Stimulated activated CD4-positive, alpha-beta T cell treated with anti-CD3 and anti-CD28 coated beads, Interleukin-4, amount 100 ng/mL, for 48 hours (primary cell): ENCODE measurements at places on chromosomes 4 and X.

DNA sequence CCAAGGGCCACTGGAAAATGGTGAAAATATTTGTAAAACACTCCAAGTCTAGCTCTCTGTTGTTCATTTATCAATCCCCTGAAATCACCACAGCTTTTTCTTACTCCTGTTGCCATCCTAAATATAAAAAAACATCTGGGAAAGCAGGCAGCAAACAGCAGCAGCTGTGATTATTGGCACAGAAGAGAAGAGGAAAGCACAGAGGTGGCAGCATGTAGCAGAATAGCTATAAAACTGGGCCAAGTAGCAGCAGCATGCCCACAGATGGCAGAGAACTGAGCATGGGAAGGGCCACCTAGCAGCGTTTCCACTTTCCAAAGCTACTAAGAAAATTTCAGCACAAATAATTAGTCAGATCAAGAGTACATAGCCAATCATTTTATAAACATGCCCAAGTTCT is 307.2 kb downstream of the SLC7A11 start:
- no peak for DNase-seq

GRCh38 chrX:65643531-65644052 is 23.9 kb upstream of the MSN start:
- DNase-seq: no peak

GRCh38 chrX:112941209-112941837 is 100.7 kb upstream of the AMOT start:
- DNase-seq: no peak

DNA sequence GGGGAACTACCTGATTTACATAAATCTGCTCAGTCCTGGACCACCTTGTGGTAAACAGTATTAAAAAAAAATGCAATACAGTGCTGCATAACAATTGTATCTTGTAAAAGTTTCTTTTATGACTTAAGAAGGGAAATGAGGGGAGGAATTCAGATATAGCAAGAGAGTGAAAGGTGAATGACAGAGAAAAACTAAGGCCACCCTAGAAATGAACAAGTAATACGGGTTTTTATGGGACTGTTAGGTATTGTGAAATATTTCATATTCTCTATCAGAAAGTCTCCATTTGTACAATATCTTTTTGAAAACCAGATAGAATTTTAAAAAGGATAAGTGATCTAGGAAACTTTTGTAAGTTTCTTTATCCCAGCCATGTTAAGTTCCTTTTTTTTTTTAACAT is 69.7 kb upstream of the NOCT start:
- no peak for DNase-seq

DNA sequence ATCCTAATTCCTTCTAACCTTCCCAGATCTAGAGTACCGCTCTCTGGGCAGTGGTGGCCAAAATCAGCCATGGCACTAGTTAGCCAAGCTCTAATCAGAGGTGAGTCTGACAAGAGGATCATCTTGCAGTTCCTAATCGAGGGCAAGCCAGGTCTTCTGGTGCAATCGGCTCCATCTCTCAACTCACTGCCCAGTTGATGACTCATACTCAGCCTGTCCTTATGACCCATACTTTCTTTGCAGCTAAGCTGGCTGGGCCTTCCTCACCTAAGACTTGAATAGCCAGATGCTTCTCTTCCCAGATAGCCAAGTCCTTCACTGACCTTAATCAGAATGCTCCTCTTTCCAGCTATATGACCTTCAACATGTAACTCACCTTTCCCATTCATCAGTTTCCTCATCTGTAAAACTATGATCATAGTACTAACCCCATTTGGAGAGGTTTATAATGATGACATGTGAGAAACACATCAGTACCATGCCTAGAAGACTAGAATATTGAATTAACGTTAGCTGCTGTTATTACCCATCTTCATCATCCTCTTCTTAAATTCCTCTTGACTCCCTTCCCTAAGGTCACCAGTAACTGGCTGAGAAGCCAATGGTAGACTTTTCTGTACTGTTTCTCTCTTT is 57.1 kb downstream of the RELL1 start:
- no peak for DNase-seq

GRCh38 chr4:141599853-141600252 is 36.5 kb upstream of the IL15 start:
- DNase-seq: no peak

DNA sequence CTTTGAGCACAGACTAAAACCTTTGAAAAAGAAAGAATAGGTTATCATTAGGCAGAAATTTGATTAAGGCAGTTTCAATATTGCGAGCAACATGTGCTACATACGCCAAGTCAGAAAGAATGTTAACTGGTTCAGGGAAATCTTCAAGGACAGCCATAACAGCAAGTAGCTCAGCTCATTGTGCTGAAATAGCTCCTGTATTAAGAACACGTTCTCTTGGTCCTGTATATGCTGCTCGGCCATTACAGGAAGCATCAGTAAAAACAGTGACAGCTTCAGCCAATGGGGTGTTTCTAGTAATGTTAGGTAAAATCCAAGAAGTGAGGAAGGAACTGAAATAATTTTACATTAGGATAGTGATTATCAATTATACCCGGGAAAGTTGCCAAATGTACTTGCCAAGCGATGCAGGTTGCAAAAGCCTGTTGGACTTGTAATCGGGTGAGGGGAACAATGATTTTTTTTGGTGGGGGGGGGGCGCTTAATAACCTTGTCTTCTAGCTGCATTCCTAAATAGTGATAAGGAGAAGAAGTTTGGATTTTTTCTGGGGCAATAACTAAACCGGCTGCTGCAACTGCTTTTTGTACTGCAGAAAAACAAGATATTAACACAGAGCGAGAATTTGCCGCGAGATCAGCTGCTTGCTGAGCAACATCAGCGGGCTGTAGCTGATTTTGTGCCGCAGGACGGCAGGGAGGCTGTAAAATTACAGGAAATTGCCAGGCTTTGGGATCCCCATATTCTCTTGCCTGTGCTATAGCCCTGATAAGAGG is 49.4 kb upstream of the RASSF6 start:
- no peak for DNase-seq

DNA sequence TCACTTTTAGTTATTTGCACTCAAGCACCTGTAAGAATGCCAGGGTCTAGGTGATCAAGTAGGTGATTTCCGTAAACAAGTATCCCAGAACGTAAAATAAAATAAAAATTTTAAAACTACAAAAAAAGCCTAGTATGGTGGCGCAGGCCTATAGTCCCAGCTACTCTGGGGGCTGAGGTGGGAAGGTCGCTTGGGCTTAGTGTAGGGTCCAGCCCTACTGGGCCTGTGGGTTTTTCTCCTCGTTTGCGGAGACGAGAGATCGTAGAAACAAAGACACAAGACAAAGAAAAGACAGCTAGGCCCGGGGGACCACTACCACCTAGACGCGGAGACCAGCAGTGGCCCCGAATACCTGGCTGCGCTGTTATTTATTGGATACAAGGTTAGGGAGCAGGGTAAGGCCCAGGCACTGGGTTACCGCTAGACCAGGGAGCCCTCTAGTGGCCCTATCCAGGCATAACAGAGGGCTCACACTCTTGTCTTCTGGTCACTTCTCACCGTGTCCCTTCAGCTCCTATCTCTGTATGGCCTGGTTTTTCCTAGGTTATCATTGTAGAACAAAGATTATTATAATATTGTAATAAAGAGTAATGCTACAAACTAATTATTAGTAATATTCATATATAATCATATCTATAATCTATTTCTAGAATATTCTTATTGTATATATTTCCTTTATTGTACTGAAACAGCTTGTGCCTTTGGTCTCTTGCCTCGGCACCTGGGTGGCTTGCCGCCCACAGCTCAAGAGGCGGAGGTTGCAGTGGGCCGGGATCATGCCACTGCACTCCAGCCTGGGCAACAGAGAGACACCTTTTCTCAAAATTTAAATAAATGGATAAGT is 38.4 kb downstream of the SAGE1 start:
- DNase-seq: peak; percentile 32

DNA sequence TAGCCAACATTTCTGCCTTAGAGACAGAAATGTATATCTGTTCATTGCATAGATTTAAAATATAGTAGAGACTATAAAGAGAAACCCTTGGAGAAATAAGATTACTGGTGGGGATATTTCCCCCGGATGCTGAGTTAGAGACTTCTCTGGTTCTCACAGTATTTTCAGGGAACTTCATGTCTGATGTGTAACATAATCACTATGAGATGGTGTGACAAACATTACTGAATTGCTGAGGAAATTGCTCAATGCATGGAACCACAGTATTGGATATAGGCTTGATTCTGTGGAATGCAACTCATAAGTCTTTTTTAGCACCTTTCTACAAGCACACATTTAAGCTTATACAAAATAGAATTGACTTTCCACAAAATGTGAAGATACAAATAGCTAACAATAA is 152.7 kb downstream of the SOWAHB start:
- no peak for DNase-seq

- no peak for DNase-seq
Measured at GRCh38 chr4:56570041-56570440, 64.5 kb downstream of the ARL9 start.

DNA sequence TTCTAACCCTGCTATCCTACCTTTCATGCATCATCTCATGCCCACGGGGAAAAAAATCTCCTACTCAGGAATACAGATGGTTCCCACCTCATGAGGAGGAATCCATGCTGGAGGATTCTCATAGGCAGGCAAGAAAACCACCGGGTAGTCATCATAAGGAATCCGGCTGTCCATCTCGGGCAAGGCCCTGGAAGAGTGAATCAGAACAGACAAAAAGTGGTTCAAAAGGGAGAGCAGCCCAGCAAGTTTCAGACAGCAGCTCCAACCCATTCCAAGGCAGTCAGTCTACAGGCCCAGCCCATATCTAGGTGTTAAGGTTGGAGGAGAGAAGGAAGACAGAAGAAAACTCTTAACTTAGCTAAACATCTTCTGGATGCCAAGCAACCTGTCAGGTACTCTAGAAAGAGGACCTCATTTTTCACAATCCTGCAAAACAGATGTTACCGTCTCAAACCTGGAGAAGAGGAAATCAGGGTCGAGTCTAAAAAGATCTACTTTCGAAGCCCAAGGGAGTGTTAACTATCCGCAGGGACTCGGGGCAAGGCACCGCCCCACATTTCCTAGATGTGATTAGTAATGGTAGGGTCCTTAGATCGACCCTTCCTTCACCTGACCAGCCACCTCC is 447 bp downstream of the PDZD11 start:
- DNase-seq: no peak

DNA sequence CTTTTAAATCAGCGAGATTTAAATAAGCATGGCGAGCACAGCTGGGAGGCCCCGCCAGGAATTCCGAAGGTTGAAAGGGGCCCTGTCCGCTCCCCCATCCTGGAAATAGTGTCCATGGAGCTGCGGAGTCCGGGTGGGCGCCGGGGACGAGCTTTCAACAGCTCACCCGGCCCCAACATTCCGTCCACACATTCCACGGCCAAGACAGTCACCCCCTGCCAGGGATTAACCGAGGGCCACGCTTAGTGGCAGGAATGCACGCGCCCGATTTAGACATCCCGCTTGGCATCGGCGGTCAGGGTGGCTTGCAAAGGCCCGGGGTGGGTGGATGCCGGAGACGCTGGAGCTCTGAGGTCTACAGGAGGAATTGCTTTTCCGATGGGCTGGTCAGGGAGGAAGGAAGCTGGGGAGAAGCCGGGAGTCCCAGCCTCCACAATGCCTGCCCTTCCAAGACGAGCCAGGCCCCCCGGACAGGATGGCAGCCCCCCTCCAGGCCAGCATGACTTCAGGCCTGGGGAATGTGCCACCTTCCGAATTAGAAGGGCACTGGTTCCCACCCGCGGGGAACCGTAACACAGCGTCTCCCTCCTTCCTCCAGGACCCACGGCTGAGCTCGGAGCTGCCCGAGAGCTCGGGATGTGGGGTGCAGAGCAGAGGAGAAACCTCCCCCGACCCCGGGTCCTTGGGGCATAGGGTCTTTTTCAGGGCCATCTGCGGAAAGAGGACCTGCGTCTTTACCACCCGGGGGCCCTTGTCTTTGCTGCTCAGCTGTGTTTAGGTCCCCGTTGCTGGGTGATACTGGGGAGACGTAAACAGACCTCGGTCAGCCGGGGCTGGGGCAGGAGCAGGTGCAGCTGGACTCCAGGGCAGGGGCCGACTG is 26.9 kb upstream of the PPP2R3B start:
- no peak for DNase-seq

- no peak for DNase-seq
Measured at GRCh38 chr4:3220476-3221183, 28.3 kb upstream of the MSANTD1 start.

DNA sequence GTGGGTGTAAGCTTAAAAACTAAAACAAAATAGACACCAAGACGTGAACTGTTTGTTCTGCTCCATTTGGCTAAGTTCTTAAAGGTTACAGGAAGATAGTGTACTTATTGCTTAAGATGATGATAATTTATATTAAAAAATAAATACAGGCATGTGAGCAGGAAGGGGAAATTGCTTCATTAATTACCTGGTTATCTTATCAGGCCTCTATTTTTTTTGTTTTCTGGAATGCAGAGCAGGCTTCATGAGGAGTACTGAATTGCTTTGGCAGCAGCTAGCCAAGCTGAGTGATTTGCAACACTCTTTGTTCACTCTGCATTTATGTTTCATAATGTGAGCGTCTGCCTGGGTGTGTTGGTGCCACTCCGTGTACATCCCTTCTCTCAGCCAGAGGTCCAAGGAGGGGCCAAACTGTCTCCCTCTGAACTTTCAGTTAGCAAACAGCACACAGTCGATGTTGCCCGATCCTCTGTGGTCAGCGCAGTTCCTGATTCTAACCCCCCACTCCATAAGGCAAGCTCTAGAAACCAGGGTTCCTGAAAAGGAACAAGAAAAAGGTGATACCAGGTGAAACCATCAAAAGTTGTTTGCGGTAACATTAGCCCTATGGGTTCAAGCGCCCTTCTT is 348.2 kb downstream of the SPRY1 start:
- DNase-seq: no peak

GRCh38 chr4:102007959-102008425 is 217.5 kb downstream of the BANK1 start:
- DNase-seq: no peak

DNA sequence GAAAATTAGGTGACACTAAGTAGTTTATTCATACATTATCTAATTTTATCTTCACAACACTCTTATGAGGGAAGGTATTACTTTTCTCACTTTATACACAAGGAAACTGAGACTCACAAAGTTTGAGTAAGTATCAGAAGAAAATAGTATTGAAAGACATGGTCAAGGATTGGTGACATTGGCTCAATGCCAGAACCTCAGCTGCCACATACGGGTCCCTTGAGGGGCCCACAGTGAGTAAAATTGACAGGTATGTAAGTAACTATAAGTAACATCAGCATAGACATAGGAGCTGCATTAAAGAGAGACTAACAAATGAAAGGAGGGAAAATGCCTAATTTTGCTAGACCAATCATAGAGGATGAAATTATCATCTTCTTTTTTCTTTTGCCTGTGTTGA is 134.1 kb downstream of the COX18 start:
- no peak for DNase-seq

GRCh38 chr4:74667944-74668343 is 126.4 kb downstream of the BTC start:
- no peak for DNase-seq
